G401 (cell line): ENCODE measurements at places on chromosomes 13 and 19.

DNA sequence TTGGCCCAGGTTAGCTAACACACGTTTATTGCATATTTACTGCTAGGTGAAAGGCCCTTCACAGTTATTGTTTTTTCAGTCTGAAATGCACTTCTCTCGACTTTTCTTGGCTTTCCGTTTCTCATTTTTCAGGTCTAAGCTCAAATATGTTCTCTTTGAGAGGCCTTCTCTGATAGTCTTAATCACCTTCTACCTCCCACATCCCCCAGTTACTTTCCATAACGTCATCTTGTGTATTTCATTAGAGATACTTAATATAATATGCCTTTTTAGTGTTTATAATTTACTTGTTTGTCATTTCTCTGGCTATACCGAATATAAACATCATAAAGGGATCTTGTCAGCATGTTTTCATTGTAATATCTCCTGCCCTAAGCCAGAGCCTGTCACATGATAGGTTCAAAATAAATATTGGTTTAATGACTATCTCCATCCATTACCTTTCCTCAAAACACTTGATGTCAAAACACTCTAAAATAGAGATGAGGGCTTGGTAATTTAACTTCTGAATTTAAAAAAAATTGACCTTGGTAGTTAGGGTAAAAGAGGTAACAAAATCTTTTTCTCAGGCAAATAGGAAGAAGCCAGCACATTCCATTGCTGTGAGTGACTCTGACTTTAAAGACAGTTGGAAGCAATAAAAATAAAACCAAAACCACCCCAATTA lies 168.6 kb upstream of the RFC3 start:
- DNase-seq: no peak

GRCh38 chr19:47492137-47492533 lies 8.1 kb upstream of the KPTN start:
- no peak for DNase-seq

DNA sequence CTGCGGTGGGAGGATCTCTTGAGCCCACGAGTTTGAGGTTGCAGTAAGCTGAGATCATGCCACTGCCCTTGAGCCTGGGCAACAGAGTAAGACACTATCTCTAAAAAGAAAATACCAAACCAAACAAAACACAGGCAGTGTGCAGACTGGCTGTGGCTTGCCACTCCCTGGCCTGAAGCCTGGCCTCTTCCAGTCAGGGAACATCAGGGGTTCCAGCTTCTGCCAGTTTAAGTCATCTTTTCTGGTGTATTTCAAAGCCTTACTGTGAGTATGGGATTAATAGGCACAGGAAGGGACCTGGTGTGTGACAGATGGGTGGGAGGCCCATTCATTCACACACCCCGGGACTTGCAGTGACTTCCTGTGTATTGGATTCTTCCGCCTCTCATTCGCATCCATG lies 27.0 kb upstream of the F2RL3 start:
- DNase-seq: peak; percentile 74

DNA sequence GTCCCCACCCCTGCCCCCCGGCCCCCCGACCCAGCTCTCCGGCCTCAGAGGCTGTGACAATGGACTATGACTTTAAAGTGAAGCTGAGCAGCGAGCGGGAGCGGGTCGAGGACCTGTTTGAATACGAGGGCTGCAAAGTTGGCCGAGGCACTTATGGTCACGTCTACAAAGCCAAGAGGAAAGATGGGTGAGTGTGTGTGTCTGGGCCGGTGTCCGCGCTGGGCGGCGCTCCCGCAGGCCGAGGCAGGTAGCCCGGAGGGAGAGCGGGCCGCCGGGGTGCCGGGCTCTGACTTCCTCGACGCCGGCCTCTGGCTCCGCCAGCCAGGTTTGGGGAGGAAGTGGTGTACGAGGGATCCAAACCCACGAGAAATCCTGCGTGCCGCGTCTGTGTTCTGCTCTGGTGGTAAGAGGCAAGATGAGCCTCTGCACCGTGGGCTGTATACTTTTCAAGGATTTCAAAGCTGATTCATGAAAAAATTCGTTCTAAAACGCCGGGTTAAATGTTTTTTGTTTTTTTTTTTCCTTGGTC lies 718 bp downstream of the CDK8 start:
- DNase-seq: peak; percentile 56

- DNase-seq: peak; percentile 62
Measured at GRCh38 chr19:23415561-23416191, 20.4 kb upstream of the ZNF91 start.

DNA sequence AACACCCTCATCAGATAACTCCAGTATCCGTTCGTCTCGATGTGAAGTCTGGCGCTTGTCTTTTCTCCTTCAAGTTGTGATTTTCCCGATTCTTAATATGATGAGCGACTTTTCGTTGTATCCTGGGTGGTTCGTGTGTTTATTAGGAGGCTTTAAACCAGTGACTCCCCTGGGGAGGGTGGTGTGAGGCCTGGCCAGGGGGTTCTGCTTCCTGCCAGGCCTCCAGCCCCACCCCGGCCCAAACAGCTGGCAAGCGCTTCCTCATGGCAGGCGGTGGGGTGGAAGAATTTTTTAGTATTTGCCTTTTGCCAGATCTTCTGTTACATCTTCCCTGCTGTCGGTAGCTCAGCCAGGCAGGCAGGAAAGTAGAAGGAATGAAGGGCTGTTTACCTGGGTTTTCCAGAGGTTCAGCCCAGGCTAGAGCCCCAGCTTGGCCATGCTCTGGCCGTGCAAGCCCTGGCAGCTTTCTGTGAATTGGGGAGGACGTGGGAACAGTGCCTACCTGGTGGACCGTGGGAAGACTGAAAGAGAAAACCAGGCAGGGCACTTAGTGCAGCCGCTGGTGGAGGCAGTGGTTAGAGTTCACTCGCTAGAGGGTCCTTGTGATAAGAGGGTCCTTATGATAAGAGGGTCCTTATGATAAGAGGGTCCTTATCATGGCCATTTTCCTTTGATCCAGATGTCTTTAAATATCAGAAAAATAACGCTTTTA lies 37.7 kb upstream of the DCUN1D2 start:
- no peak for DNase-seq

GRCh38 chr19:42178791-42179674 lies 38.4 kb downstream of the DEDD2 start:
- DNase-seq: no peak

- no peak for DNase-seq
Measured at GRCh38 chr19:47063874-47064273, 15.4 kb upstream of the TMEM160 start.

- DNase-seq: no peak
Measured at GRCh38 chr13:95220611-95221010, 80.6 kb downstream of the ABCC4 start.

DNA sequence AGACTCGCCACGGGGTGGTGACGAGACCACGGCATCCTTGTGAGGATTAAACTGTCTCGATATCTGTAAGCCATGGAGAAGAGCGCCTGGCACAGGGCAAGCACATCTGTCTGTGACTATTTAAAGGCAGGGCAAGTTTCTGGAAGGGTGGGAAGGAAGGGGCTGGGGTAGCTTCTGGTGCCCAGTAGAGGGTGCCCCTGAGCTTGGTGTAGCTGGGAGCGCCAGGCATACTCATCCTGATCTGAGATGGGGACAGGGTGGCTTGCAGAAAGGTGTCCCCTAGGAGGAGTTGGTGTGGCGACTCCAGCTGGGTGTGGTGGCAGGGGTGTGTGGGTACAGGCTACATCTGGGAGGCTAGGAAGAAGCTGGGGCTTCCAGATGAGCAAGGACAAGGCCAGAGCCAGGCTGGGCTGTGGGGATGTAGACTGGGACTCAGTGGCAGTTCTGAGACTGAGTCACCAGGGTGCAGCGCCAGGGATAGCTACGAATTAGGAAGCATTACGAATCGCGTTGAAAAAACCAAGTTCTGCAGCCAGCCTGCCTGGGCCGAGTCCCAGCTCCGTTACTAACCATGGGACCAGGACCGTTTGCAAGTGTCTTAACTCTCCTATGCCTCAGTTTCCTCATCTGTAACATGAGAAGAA lies 23.1 kb upstream of the ASPDH start:
- no peak for DNase-seq

DNA sequence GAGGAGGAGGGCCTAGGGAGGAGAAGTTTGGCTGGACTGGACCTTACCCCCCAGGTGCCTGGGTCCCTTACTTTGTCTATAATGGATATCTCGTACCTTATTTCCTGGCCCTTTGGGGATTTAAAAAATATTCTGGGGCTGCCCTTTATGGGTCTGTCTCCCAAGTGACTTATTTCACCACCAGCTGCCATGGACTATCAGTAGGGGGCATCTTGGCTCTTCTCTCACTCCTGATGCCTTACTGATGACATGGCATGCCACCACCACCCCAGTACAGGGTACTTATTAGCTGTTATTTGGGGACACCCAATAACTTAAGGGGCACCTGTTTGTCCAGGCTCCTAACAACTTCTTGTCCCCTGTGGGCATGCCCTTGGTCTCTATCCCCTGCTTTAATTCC lies 38.0 kb downstream of the NFIX start:
- DNase-seq: no peak

DNA sequence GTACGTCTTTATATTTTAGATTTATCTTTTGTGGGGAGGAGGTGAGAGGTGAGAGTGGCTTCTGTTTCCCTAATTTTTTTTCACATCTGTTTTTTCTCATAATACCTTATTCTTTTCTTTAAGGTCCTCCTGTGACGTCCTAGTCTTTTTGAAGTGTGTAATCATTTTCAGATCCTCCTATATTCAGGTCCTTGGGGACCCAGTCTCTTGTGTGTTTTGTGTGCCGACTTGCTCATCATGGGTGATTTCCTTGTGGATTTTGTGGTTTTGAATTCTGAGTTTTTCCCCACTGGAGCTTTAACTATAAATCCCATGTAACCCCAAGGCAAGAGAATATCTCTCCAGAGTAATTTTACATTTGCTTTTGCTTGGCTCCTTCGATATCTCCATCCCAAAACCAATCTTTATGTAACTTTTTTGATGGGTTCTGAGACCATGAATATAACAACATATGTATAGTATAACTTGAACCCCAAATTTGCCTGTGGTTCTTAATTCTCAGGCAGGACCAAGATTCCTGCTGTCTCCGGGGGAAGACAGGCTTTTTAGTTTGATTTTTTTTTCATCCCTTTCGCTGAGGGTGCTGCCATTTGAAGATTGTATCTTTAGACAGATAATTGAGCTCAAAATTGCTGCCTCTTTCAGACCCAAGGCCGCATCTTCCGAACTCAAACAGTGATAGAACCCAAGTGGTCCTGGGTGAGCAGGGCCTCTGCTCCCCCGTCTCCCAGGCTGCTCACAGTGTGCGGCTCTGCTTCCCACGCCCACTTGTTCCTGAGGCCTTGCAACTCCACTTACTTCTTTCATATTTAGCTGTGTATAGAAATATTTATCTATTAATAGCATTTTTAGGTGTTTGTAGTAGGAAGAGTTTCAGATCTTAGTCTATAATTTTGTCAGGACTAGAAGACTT lies 59.1 kb upstream of the GPR183 start:
- no peak for DNase-seq

DNA sequence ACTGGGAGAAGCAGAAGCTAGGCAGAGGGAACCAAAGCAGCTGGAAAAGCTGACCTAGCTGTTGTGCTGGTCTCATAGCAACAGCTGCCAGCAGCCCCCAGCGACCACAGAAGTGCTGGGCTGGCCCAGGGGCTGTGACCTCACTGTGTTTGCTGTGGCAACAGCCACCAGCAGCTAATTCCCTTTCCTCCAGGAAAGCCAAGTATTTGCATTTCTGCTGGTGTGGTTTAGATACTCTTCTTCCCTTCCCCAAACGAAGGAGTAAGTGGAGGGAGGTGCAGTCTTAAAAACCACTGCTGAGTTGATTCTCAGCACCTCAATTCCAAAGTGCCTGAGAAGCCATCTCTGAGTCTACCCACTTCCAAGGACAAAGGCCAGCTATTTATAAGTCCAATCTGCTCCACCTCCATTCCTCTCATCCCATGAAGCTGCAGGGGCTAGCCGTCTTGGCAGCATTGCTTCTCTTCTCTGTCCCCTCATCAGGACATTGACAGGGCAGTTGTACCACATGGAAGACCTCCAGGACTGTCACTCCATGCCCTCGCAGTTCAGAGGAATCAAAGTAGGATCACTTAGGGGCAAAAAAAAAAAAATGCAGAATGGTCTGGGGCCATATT lies 11.5 kb upstream of the CCDC97 start:
- DNase-seq: no peak

DNA sequence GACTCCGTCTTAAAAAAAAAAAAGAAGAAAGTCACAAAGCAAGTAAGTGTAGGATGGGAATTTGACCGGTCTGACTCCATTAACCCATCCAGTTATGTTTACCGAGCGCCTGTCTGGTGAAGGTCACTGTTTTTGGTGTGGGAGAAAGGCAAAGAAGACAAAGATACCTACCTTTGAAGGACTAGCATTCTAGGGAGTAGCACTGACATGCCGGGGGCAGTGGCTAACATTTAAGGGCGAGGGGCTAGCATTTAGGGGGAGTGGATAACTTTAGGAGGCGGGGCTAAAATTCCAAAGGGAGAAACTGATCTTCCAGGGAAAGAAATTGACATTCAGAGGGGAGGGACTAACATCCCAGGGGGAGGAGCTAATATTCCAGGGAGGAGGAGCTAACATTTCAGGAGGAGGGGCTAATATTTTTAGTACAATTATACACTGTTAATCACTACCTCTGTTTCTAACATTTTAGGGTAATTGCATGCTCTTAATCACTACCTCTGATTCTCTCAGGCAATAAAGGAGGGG lies 8.7 kb downstream of the GPR32 start:
- DNase-seq: no peak

DNA sequence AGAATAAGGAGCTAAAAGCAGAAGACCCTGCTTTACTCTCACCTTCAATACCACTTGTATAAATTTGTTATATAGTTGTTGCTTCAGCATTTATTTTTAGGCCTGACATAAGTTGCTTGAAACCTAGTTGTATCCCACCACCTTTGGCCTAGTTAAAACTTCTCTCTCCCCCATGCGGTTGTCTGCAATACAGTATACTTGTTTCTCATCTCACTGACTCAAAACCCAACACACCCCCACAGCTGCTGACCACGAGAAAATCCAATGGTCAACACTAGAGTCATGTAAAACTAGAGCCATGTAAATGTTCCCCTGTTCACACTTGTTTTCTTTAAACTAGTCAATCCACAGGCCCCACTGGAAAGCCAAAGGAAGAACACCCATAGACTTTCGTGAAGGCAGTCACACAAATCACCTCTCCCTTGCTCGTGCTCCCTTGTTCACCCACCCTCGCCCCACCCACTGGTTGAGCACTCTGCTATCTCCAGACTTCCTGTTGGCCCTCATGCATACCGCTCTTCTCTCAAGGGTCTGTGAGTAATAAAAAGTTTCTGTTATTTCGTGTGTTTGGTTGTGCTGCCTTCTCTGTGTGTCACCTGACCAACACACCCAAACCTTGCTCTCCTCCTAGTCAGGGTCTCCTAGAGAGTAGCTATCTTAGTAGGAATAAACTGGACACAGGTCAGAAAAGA lies 12.9 kb upstream of the CCDC169 start:
- no peak for DNase-seq

- peak; percentile 31 for DNase-seq
Measured at GRCh38 chr19:21586311-21587116, 81.1 kb downstream of the ZNF429 start.

DNA sequence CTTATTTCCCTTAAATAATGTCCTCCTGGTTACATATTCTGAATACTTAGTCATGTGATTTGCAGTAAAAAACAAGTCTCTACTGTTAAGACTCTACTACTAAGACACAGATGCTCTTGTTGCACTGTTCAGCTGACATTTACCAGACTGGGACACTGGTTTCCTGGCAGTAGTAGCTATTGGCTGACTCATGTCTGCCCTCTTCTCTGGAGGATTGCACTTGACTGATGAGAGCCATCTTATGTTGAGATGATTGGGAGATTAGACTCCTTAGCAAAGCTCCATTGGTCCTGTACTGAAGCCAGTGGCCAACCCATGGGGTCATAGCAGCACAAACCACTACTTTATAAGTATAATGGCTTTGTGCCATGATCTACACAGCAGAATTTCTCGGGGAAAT lies 1672.6 kb upstream of the PCDH20 start:
- DNase-seq: no peak
